ENCODE measurements at places on chromosomes 4 and X.

DNA sequence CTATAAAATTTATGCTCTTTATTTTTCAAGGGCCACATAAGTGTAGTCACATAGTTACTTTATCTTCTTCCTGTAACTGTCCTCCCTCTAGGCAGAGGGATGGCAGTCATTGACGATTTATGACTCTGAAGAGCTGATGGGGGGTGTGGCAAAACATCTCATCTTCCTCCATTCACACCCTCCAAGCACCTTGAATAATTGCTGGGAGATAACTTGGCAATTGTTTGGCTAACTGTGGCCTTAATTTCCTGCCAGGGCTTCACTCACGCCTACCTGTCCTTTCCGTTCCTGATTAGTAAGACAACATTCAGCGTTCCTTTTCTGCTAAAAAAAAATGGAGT, 329.2 kb downstream of the ARHGAP10 start:
- no peak for DNase-seq

DNA sequence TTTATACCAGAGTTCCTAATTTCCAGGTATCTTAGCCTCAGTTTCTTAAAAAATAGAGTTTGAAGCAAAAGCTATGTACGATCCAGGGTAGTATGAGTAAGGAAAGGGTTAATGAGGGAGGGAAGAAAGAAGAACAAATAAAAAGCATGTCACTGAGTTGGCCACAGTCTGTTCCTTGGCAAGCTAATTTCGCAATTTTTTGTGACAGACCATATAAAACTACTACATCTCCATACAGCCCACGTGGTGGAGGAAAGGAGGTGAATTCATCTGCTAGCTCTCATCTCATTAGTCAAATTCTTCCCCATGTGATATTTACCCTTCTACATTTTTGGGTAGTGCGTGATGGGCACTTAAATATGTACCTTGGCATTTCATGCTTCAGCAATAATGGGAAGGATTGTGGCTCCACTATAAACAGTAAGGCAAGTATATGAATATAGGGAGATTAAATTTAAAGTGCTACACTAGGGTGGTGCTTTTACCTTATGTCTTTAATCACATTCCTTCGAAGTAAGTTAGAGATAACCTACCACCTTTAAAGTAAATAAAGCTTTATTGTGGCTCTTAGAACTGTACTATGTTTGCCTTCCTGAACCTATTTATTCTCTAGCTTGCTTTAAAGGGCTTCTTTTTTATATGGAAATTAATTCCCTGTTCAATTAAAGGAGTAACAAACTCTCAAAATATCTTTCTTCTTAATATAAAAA, 102.1 kb upstream of the VAMP7 start:
- no peak for DNase-seq

- DNase-seq = no peak
Observed at GRCh38 chr4:139184129-139184528, 7.1 kb upstream of the ELF2 start.

GRCh38 chr4:186131935-186132334, 27.4 kb downstream of the FAM149A start:
- DNase-seq = no peak

DNA sequence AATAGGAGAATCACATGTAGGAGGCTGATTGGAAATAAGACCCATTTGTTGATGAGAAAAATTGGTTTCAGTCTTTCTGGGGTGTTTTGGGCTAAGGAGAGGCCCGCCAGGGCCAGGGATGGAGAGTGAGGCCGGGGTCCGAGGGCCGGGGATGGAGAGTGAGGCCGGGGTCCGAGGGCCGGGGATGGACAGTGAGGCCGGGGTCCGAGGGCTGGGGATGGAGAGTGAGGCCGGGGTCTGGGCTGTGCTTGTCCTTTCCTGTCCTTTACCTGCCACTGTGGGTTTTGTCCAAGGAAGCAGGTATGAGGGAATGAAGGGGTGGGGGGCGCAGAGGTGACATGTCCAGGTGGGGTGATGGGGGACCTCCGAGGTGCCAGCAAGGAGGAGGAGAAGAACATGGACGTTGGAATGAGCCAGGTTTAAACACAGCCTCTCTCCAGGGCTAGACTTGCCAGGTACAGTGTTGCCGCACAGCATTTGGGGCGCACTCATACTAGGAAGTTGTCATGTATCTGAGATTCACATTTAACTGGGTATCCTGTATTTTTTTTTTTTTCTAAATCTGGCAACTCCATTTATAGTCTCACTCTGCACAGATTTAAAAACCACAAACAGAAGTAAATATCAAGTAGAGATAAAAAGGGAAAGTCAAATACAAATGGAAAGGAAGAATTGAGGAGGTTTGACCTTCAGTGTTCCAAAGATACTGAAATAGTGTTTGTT, 8.8 kb downstream of the RGS12 start:
- no peak for DNase-seq

- no peak for DNase-seq
Observed at GRCh38 chrX:37834937-37835336, 12.4 kb downstream of the DYNLT3 start.

DNA sequence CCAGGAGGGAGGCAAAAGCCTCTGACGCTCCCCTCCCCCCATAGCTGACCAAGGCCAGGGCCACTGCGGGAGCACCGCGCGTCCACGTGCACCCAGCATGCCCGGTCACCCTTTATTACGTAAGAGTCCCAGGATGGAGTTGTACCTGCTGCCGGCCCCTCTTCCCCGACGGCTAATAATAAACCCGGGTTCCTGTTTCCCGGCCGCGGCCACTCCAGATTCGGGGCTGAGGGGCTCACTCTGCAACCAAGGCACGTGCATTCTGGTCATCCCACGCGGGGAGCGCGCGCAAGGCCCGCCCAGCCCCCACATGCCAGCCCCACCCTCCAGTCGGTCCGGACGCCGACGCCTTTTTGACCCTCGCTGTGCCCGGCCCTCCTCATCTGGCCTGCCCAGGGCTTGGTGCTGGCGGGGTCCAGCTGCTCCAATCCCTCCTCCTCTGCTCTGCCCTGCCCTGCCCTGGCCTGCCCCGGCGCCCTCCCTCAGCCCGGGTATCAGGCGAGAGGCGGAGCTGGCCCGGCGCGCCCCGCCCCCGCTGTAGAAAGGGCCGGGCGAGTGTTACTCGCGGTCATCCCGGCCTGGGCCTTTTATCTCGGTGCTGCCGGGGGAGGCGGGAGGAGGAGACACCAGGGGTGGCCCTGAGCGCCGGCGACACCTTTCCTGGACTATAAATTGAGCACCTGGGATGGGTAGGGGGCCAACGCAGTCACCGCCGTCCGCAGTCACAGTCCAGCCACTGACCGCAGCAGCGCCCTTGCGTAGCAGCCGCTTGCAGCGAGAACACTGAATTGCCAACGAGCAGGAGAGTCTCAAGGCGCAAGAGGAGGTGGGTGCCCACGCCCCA, 2.6 kb downstream of the MID1IP1 start:
- peak; percentile 85 for DNase-seq

DNA sequence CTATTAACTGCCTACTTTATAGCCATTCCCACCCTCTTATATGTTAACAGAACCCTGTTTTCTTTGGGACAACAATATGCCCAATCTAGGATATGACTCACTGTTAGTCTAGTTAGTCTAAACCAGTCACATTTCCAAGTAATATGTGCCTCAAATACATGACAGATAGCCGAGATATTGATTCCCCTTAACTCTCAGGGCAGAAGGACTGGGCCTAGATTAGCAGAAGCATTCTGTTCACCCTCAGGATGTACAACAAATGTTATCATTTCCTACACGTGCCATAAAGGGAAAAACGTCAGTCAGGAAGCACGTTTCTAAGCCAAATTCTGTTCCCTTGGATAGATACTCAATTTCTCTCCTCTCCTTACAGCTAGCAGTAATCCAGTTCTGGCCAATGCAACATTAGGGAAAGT, 114.1 kb downstream of the SLC10A7 start:
- DNase-seq = no peak

DNA sequence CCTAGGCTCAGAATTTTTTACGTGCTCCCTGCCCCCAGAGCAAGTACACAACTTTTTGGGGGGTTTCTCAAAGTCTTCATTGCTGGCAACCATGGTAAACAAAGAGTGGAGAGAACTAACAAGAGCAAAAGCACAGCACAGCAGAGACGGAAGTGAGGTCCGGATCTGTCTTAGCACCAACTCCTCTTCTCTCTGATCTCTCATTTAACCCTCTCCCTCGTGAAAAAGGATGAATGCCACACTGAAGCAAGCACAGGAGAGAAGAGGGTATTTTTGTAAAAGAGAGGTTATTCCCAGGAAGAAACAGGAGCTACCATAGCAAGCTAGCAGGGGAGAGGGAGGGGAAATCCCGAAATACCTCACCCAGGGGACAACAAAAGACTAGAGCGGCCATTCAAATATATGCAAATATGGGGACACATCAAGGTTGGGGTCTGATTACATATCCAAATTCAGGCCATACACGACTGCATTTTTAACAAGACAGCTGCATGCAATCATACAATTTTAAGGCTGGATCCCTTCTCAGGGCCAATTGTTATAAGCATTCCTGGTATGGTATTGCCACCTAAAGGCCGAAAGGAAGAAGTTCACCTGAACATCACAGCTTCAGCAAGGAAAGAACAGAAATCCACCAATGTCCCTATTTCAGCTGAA, 46.6 kb downstream of the CD40LG start:
- no peak for DNase-seq

DNA sequence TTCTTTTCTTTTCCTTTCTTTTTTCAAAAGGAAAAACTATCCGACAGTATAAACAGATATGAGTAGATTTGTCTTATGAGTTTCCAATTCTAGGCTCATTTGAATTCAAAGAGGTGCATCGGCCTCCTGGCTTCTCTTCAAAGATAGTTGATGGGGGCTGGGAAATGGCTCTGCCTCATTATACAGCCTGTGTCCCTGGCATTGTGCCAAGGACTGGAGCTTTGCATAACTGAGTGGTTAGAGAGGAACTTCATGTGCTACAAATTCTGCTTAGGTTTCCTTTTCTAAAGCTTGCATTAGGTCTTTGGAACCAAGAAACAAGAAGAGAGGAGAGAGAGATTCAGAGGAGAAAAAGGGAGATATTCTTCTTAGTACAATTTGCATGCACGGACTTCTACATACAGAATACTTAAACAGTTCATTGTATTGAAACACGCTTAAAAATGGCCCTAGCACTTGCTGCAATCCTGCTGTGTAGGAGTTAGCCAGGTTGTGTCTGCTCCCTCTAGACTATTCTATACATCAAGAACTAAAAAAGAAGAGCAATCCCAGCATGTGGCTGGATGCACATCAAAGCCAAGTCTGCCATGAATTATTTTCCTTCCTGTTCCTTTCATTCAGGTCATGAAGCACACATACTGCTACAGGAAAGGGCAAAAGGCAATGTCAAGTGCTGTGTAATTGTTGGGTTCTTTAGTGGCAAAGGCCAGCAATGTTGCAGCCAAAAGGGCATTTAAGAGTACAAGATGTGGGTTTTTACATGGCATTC, 70.9 kb downstream of the INTS12 start:
- DNase-seq = peak; percentile 92
